Activated CD4-positive, alpha-beta memory T cell treated with anti-CD3 and anti-CD28 coated beads for 36 hours (primary cell): ENCODE measurements at places on chromosomes 7 and 10. TPM values are rescaled to one million over a fixed set of nuclear protein-coding genes. Genes with fewer than 3 reads are reported as not detected.

AQP1 gene
- total RNA-seq: 0.62 TPM

INSYN2A gene
- total RNA-seq: not detected

SPDYE16 gene
- 0.19 TPM for total RNA-seq

NOBOX gene
- not detected for total RNA-seq

CPA1 gene
- total RNA-seq: not detected

COL17A1 gene
- not detected for total RNA-seq

ZWINT gene
- total RNA-seq: 69.2 TPM

MYO1G gene
- total RNA-seq: 429 TPM

NME8 gene
- not detected for total RNA-seq

SLC29A4 gene
- 0.45 TPM for total RNA-seq

TMEM184A gene
- not detected for total RNA-seq

GALNT17 gene
- total RNA-seq: not detected

C10orf88 gene
- total RNA-seq: 8.3 TPM

ARID5B gene
- total RNA-seq: 79.4 TPM

PNLIPRP1 gene
- total RNA-seq: not detected

BCCIP gene
- 100 TPM for total RNA-seq

PLXDC2 gene
- not detected for total RNA-seq

STAG3 gene
- 20.8 TPM for total RNA-seq
